Left renal pelvis (tissue), 4 donors: ENCODE measurements at places on chromosomes 12 and 14.

DNA sequence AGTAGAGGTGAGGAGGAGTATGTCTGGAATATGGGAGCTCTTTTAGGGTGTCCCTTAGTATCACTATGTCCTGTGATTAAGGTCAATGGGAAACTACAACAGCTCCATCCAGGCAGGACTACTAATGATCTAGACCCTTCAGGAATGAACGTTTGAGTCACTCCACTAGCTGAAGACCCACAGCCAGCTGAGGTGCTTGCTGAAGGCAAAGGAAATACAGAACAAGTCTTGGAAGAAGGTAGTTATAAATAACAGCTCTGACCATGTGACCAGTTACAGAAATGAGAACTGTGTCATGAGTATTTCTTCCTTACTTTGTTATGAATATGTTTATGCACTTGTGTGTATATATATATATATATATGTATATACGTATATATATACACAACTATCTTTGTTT, 40.5 kb upstream of the USP44 start:
- DNase-seq: no peak

GRCh38 chr14:75854111-75854799, 127.5 kb downstream of the TGFB3 start:
- no peak for DNase-seq

GRCh38 chr14:77761205-77761931, 412 bp upstream of the SNW1 start:
- DNase-seq: no peak

DNA sequence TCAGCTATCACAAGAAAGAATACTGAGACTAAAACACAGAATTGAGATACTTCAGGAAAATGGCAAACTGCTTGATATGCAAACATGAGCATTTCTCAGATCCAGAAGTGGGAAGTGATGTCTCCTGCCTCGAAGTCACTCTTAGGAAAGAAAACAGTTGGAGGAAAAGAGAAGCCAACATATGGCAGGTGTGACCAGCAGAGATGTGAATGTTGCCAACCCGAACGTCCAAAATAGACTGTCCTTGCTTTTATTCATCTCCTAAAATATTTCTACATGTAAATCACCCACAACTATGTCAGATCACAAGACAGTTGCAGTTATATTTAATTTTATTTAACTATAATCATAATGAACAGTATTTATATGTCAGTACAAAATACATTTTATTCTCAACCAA, 687.6 kb downstream of the GALC start:
- no peak for DNase-seq

DNA sequence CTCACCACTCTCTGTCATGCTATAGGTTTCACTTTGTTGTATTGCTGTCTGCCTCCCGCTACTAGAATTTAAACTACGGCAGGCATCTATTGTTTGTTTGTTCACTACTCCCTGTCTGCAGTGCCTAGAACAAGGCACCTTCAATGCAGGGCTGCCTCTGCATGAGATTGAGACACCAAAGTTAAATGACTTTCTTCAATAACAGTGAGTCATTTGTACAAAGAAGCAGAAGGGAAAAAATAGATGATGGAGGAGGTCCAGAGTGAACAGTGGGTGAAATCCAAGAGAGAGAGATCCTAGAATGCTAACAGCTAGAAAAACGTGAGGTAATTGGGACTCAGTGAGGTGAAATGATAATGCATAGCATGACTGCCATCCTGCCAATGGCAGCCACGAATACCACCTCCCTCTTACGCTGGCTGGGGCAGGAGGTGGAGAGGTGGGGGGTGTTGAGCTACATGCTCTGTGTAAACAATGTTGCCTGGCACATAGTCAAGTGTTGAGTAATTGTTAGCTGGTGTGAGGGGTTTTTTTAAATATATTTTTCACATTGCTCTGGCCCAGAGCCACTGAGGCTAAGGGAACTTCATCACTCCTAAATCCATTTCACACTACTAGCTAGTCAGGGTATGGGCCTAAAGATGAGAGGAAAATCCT, 367.6 kb downstream of the RPS29 start:
- DNase-seq: no peak

GRCh38 chr14:104195361-104195760, 57.0 kb downstream of the KIF26A start:
- DNase-seq: no peak

DNA sequence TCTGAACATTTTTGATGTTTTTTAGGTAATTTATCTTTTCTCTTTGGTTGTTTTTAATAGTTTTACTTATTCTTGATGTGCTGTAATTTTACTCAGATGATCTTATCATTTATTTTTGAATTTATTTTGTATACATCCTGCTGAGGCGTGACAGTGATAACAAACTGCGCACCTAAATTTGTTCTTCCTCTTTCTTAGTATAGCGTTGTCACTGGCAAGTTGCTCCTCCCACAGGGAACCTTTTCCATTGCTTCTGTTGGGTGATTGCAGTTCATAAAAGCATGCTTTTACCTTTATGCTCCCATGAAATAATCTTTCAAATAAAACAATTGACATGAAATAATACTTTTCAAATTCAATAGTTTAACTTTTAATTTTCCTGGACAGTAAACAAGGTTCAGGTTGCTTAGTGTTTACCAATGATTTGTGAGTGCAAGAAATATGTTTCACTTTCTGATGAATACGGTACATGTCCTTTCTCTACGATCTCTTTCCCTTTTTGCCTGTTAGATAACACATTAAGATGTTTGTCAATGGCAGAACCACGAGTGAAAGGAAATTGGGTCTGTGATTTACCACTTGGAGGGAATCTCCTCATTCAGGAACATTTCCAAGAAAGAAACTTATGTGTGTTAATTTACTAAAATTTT, 223.3 kb downstream of the CCDC91 start:
- no peak for DNase-seq

- no peak for DNase-seq
Observed at GRCh38 chr14:68740788-68741476, 51.9 kb downstream of the ZFP36L1 start.

DNA sequence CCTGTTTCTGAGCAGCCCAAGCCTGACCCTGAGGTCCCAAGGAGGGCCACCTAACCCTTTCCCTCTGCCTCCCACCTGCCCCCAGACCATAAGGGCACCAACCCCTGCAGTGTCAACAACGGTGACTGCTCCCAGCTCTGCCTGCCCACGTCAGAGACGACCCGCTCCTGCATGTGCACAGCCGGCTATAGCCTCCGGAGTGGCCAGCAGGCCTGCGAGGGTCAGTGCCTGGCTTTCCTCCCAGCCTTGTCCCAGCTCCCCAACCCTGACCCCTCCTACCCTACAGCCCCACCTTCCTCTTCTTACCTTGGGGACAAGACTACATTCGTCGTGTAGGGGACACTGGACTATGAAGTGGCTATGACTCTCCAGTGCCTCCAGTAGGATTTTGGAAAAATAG, 33.7 kb upstream of the LRP1-AS start:
- DNase-seq: no peak

DNA sequence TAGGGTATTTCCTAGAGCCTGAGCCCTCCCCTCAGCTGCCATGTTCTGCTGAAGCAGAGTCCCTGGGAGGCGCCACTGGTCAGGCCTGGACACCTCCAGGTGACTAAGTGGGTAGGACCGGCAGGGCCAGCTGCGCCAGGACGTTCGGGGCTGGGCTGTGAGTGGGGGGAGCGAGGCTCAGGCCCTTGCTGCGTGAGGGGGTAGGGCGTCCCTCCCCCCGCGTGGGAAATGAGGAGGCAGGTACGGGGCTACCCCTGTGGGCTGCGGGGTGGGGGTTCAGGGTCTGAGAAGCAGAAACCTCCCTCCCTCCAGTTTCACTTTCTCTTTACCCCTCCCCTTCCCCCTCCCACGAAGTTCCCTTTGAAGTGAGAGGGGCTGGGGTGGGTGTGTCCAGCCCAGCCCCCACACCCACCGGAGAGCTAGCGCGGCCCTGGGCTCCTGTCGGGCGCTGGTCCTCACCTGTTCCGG, 22.1 kb upstream of the KIF26A start:
- DNase-seq: no peak

GRCh38 chr12:10497602-10498001, 8.1 kb upstream of the EIF2S3B start:
- no peak for DNase-seq

DNA sequence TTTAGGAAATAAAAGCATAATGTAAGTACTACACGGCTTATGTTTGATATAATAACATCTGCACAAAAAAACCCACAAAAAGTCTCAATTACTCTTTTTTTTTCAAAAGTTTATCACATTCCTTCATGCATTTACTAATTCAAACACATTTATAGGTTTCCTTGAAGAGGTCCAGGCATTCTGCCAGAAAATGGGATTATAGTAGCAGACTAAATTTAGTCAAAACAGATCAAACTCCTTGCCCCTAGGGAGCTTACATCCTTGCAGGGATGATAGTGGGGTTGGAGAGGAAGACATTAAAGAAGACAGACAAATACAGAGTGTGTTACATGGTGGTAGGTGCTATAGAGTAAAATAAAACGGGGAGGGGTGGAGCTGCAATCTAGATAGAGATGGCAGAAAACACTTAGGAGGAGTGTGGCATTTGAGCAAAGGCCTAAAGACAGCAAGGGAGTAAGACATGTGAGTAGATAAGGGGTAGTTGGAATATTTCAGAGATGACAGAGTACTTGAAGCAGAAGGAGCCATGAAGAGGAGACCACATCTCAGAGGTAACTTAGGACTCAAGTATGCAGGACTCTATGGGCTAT, 266.9 kb downstream of the PPFIA2 start:
- DNase-seq: no peak

GRCh38 chr12:71702590-71702989, 16.7 kb downstream of the TMEM19 start:
- DNase-seq: no peak

DNA sequence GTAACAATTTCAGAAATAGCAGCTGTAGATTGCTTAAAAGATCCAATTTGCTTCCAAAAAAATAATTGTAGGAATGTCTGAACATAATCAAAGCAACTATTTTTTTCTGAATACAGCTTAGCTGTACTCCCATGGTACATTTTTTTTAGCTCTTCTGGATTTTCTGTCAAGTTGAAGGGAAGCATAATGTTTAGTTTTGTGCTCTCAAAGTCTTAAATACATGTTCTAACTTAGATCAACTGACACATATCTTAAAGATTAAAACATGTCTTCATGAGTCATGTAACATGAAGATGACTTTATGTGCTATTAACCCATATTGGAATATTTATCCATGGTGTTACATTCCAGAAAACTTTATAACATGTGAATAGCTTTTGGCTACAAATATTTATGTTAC, 255.7 kb downstream of the BTG1 start:
- no peak for DNase-seq
